HFFc6 (cell line): ENCODE measurements at places on chromosomes 4 and X.

DNA sequence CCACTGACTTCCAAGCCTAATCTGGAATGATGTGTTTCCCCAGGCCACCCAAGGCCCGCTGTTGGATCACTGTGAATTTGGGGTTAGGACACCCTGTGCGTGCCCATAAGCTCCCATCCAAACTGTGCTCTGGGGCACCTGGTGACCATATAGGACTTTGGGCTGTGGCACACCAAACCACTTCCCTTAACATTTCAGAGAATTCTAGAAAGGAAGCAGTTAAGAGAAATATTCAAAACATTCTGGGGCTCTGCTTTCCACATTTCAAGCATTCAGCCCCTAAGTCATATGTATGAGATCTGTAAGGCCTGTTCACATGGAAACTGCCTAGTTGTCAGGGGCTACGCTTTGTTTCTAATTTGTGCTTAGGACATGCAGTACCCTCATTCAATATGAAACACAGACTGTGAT is 14.4 kb downstream of the VGLL1 start:
- DNase-seq = no peak

GRCh38 chr4:52907510-52907909 is 45.4 kb downstream of the RASL11B start:
- peak; percentile 12 for DNase-seq

GRCh38 chr4:152431291-152431690 is 104.6 kb downstream of the FBXW7 start:
- no peak for DNase-seq

- DNase-seq = no peak
These were observed 1443.4 kb upstream of the TENM3 start for GRCh38 chr4:180799798-180800197.

DNA sequence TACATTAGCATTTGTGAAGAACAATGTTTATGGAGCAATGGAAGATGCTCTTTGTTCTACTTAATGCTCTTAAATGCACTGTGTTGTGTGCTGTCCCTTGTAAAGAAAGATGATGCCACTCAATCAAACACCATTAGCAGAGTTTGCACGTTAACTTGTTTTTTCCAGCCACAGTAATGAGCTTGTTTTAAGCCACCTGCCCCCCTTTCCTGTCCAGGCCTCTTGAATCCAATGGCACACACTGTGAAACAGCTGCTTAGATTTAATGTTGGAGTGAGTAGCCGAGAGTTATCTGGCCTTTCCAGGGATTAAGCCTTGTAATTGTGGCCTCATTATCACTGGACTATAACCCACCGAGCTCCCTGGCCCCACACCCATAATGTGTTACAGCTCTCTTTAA is 86.0 kb downstream of the PAK3 start:
- no peak for DNase-seq

DNA sequence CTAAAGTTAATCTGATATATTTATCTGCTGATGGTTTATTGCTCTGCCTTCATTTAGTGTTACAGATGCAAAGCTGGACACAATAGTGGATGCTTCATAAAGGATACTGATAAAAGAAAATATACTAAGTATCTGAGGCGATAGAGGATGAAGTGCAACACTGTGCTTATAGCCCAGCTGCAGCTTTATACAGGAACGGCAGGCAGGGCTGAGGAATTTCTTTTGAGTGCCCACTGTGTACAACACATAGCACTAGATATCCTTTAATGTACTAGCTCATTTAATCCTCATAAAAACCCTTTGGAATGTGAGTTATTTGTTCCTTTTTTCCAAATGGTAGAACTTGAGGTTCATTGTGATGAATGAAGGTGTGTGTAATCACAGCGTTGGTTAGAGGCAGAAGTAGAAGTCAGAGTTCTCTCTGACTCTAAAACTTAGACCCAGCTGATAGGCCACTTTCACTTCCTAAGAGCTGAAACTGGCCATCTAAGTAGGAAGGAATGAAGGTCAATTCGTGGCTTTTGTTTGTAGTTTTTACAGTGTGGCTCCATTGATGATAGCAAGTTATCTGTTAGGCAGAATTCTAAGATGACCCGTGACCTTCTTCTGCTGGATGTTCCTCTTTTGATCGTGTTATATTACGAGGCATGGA is 138.0 kb downstream of the VEGFC start:
- DNase-seq = no peak

DNA sequence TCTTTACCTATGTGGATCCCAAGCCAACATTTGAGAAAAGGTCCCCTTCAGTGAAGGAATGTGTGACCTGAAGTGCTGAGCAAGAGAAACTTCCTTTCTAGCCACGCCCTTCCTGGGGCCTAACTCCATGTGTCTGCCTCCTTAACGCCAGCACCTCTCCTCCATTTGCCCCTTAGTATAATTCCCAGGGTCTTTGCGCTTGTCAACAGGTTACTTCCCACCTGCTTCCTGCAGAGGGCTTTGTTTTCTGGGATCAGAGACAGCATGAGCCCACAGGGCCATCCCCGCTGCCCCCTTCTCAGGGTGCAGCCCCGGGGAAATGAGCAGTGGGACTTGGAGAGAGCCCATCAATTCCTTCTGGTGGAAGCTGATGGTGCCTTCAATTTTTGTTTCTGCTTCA is 45.9 kb upstream of the DRD5 start:
- no peak for DNase-seq

DNA sequence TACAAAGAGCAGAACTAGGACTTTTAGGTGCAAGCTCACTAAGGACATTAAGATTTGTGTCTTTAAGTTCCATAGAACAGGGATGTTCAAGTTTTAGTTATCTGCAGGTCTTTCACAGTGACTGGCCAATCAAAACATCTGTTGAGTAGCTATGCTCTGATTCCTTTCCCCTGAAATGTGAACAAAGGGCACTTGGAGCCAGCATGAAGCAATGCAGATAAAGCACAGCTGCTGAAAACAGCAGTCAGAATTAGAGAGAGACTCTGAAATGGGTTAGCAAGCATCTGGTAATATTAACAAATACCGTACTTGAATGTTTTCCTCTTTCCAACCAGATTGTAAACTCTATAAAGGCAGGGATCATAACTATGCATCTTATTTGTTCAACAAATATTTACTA is 276.9 kb downstream of the RAB28 start:
- no peak for DNase-seq

DNA sequence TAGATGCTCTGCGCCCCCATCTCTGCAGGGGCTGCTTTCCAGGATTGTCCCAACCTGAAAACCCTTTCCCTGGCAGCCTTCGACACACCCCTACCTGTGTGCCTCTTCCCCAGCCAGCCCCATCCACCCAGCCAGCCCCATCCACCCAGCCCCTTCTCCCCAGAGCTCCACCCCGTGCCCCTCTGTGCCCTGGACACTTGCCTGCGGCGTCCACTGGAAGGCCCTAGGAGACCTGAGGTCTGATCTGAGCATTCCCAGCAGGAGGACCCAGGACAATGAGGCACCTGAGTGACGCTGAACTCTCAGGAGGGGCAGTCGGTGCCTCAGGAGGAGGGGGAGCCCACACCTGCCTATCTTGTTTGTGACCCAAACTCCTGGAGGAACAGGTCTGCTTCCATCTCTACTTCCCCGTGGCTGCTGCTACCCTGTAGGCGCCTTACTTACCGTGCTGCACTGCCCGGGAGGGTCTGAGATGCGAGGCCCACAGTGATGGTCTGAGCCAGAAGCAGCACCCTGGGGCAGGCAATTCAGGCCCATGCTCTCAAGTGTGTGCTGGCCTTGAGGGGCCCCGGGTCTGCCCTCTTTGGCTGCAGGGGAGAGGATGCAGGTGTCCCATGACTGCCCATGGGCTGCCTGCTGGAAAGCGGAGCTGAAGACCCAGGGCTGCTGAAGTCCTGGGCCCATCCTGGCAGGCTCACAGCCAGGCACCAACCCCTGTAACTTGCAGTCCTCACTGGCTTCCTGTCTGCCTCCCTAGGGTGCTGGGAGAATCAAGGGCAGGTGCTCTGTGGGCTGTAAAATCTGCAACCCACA is 4.9 kb downstream of the LRPAP1 start:
- DNase-seq = no peak

DNA sequence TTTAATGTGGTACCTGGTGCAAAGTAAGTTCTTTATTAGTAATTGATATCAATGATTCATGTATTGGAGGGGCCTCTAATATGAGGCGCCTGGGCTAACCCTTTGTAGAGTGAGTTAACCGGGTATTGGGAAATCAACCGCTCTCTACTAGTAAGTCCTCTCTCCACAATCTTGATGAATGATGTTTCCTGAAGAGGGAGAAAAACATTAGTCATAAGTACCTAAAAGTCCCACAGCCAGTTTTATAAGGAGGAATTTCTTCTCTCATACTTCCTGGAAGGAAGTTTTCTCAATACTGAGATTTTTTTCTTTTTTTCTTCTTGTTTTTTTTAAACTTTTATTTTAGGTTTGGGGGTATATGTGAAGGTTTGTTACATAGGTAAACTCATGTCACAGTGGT is 62.3 kb downstream of the AGTR2 start:
- no peak for DNase-seq

DNA sequence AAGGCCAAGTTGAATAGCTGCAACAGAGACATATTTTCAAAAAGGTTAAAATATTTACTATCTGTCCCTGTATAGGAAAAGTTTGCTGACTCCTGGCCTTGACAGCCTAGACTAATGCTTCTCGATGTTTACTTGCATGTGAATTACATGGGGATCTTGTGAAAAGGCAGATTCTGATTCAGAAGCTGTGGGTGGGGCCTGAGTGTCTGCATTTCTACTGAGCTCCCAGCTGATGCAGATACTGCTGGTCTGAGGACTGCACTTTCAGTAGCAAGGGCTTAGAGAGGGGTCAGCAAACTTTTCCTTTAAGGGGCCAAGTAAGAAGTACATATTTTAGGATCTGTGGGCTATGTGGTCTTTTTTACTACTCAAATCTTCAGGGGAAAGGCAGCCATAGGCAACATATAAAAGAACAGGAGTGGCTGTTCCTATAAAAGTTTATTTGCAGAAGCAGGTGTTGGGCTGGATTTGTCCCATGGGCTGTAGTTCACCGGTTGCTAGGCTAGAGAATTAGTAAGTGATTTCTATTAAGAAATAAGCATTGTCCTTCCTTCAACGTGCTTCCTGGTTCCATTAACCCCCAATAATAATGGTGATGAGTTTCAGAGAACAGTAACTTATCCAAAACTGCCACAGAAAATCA is 97.2 kb upstream of the PDE5A start:
- no peak for DNase-seq

GRCh38 chr4:151418385-151418784 is 9.4 kb downstream of the FHIP1A start:
- peak; percentile 79 for DNase-seq

- no peak for DNase-seq
These were observed 9.2 kb downstream of the PDE6B start for GRCh38 chr4:634599-634985.

DNA sequence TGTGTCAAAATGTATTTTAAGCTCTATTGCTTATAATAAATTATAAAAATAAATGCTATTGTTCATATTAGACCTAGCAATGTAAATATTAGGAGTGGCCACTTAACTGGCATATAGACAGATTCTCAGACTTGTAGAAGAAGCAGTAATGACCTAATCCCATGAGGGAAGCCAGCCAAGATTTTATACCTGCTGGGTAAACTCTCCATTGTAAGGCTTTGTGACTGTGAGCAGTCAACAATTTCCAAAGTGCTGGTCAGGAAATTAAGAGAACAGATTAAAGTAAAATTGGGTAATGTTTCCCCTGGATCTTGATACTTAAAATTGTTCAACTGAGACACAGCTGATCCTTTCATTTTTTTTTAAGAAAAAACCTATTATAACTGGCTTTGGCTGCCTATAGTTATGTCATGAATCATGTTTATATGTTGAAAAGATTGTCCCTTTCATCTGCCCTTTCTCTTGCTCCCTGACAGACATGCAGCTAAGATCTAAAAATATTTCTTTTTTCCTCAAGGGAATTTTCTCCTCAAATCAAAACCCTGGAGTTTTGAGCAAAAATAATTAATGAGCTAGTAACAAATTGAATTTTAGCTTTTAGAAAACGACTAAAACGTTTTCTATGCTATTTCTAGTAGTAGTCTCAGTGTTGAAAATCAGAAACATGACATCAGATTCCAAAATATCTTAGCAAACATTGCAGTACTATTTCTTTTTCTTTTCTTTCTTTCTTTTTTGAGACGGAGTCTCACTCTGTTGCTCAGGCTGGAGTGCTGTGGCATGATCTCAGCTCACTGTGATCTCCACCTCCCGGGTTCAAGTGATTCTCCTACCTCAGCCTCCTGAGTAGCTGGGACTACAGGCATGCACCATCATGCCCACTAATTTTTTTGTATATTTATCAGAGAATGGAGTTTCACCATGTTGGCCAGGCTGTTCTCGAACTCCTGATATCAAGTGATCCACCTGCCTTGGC is 77.9 kb downstream of the ADGRL3 start:
- DNase-seq = no peak

GRCh38 chr4:127641524-127641923 is 8.8 kb downstream of the INTU start:
- DNase-seq = no peak

- DNase-seq = peak; percentile 20
These were observed 13.5 kb downstream of the TTC29 start for GRCh38 chr4:146932116-146932515.

GRCh38 chrX:126985981-126986380 is 166.5 kb downstream of the PRR32 start:
- no peak for DNase-seq

GRCh38 chr4:175536852-175537453 is 275.1 kb downstream of the GPM6A start:
- peak; percentile 41 for DNase-seq

DNA sequence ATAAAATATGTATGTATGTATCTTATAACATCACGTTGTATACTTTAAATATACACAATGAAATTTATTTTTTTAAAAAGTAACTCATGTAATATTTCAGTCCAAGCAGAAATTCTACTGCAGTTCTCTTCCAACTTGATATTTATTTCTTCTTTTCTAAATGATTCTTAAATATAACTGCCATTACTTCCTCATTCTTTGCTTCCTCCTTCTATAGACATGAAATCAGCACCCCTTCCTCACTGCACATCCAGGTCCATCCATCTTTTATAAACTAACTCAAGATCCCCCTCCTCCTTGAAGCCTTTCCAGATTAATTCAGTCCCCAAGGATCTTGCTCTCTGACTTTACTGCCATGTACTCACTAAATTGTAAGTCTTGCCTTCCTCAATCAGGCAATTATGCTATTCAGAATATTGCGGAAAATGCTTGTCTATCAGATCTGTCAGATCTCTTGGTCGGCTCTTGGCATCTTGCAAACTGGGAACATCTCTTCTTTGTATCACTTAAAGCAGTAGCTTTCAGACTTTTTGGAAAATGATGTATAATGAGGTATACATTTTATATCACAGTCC is 3.7 kb downstream of the GPRIN3 start:
- no peak for DNase-seq

- DNase-seq = no peak
These were observed 55.0 kb upstream of the TMEM33 start for GRCh38 chr4:41880022-41880837.

- no peak for DNase-seq
These were observed 499.8 kb downstream of the MID1IP1 start for GRCh38 chrX:39301036-39301435.
